Ecto neural progenitor cell (in vitro differentiated cells): ENCODE measurements at places on chromosomes 5 and 9.

GRCh38 chr9:32253731-32254130, 130.7 kb upstream of the ACO1 start:
- DNase-seq: no peak

- no peak for DNase-seq
Measured at GRCh38 chr9:2138646-2139045, 123.5 kb downstream of the SMARCA2 start.

- no peak for DNase-seq
Measured at GRCh38 chr5:14202462-14202861, 59.3 kb downstream of the TRIO start.

GRCh38 chr9:136927343-136928271, 16.9 kb downstream of the FBXW5 start:
- DNase-seq: no peak

DNA sequence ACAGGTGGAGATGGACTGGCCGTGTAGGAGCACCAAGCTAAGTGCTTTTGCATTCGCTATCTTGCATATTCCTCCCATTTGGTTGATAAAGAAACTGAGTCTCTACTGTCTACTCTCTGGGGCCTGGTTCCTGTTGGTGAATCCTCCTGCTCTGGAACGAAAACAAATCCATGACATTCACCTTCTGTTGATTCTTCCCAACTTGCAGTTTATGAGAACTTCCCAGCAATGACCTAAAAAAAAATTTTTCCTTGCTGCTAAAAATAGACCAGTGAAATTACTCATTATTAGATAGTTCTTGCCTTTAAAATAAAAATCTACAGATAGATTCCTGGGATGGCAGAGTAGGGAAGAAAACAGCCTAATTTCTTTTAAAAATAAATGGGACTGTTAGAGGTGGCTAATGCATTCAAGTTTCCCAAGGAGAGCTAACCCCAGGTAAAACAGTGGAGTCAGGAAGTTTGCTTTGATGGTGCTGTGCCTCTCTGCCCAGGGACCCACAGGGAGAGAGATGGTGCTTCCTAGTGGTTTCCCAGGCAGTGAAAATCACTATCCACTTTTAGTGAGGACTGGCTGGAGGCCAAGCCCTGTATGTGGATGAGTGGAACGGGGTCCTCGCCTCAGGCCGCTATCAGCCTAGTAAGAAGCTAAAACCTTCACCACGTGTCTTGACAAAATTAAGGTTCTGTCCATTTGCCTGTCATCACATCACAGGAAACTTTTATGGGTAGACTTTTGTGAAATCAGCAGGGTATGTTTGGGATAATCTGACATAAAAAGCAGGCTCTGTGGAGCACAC, 68.4 kb upstream of the NR3C1 start:
- no peak for DNase-seq

- DNase-seq: no peak
Measured at GRCh38 chr5:88827997-88828396, 55.0 kb downstream of the MEF2C start.

DNA sequence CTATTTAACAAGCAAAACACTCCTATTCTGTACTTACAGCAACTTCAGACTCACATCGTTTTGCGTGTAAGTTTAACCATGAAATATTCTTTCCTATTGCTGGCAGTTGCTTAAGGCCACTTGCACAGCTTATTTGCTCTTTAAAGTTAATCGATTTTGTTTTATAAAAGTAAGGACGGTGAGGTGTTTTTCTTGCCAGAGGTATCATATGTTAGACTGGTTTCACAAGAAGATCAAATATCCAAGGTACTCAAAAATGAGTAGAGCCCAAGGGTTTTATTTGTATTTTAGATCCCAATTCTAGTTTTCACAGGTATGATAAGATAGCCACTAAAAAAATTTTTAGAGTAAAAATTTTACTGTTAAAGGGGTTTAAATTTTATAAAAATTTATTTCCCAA, 16.2 kb downstream of the CLINT1 start:
- DNase-seq: no peak

DNA sequence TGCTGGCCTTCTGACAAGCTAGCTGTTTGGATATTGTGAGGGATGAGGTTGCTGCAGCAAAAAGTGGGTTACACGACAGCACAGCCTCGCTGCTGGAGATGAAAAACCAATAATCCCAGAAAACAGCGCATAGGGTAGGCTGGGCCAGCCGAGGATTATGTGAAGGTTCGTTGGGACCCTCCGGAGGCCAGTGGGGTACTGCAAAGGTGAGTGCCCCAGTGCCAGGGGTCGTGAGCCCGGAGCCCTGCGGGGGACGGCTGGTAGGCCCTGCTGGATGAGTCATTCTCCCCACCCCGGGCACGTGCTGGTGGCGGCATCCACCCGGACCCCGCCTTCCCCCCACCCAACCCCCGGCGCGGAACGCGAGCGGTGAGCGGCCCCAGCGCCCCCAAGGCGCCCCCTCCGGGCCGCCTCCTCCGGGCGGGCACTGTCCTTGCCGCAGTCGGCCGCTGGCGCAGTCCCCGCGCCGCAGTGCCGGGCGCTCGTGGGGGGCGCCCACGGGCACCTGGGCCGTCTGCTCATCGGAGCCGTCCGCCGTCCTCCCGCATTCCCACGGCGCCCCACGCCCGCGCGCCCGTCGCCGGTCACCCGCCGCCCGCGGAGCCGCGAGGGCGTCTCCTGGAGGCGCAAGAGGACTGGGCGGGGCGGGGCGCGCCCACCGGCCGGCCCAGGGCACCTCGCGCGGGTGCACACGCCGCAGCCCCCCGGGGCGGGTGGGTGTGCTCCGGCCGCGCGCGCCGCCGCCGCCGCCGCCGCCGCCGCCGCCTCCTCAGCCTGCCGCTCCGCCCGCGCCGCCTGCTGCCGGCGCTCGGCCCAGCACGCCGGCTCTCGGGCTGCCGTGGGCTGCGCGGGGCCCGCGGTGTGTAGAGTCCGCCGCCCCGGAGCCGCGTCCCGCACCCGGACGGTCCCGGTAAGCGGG, at the start of gene PHF24:
PHF24 (plus strand) TSS at position 794 of the 919 bp plus-strand sequence. CDS start 13,014 bp downstream, outside the sequence.
- peak; percentile 63 for DNase-seq

- DNase-seq: no peak
Measured at GRCh38 chr5:89228355-89228754, 345.4 kb upstream of the MEF2C start.

DNA sequence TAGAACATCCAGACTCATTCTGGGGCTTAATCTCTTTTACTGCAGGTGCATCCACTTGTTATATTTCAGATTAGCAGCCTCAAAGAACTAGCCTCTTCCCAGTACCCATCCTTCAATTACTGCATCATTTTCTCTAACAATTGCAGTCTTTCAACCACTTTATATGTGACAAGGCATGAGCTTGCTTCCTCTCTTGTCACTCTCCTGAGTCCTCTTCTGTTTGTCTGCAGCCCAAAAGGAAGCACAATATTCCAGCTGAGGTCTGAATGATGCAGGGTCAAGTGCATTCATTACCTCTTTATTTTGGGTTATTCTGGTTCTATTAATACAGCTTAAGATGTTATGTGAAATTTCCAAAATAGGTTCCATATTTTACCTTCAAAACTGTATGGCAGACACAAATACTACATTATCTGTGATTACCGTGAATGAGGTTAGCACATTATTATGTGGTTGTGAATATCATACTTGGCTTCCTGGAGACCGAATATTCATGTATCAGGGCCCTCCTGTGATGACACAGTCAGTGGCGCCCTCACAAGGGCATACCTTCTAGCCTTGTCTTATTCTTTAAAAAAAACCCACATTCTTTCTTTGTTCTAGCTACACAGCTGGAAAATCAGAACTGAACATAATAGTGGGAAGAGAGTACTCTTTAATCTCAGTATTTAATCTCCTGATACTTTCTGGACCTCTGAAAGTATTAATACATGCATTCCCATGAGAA, 323.8 kb downstream of the PDE4D start:
- DNase-seq: no peak

DNA sequence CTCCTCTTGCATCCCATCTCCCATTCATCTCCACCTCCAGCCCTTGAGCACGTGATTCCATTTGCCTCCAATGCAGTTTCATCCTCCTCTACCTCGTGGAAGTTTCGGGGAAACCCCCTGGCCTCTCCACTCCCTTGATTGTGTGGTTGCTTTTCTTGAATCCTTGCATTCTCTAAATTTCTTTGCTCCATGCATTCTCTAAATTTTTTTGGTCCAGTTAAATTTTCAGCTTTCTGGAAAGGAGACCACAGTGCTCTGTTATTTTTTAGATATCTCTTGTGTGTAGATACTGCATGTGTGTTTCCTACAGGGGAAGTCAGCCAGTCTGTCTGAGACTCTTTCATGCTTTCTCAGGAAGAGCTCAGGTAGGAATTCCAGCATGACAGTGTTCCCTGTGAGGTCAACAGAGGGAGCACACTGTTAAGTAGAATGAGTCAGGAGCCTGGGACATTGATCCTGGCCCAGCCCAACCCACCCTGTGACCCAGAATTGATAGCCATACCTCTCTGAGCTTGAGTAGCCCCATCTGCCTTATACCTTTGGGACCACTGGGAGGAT, 52.8 kb downstream of the AMBP start:
- no peak for DNase-seq

- DNase-seq: no peak
Measured at GRCh38 chr9:107018861-107019545, 156.0 kb downstream of the ZNF462 start.

- no peak for DNase-seq
Measured at GRCh38 chr5:115686738-115687074, 60.9 kb upstream of the TMED7 start.

- DNase-seq: no peak
Measured at GRCh38 chr5:44933686-44934085, 124.9 kb downstream of the MRPS30 start.

GRCh38 chr5:78137290-78137689, 157.2 kb downstream of the AP3B1 start:
- no peak for DNase-seq

GRCh38 chr9:86035827-86036440, 63.4 kb downstream of the GOLM1 start:
- no peak for DNase-seq

- no peak for DNase-seq
Measured at GRCh38 chr5:141681295-141681694, 735 bp downstream of the ARAP3 start.

- peak; percentile 40 for DNase-seq
Measured at GRCh38 chr5:22372376-22372775, 480.8 kb downstream of the CDH12 start.

- DNase-seq: no peak
Measured at GRCh38 chr5:156031181-156031580, 295.8 kb upstream of the SGCD start.

GRCh38 chr5:33713136-33713765, 178.5 kb downstream of the ADAMTS12 start:
- no peak for DNase-seq

DNA sequence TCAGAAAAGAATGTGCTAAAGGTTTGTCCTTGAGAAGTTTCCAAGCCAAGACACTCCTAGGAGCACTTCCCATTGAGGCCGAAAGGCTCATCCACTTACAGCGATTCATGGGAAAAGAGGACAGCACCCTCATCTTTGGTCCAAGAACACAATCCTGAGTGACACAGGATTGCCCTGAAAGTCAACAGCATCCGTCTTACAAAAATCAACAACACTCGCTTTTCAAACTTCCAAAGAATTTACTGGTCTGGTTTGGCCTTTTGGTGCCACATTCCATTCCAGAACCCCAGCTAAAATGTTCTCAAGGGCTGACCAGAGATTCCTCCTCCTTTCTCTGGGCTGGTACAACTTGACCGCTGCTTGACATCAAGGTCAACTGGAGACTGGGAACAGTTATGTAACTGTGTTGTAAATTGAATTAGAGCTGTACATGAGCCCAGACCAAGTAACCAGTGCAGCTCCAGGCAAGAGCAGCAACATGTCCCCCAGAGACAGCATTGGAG, 415.8 kb upstream of the PIK3R1 start:
- DNase-seq: no peak

- DNase-seq: no peak
Measured at GRCh38 chr5:57720656-57721055, 238.0 kb upstream of the ACTBL2 start.

DNA sequence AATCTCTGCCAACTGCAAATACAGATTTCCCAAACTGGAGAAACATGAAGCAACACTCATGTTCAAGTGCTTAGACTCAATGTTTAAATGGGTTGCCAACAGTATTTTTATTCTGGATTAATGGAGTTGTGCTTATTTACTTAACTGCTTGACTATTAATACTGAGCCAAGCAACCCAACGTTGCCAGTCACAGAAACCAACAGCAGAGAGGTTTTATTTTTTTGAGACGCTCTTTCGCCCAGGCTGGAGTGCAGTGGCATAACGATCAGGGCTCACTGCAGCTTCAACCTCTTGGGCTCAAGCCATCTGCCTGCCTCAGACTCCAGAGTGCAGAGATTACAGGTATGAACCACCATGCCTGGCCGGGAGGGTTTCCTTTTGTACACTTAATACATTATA, 8.5 kb upstream of the TMEM268 start:
- DNase-seq: no peak

DNA sequence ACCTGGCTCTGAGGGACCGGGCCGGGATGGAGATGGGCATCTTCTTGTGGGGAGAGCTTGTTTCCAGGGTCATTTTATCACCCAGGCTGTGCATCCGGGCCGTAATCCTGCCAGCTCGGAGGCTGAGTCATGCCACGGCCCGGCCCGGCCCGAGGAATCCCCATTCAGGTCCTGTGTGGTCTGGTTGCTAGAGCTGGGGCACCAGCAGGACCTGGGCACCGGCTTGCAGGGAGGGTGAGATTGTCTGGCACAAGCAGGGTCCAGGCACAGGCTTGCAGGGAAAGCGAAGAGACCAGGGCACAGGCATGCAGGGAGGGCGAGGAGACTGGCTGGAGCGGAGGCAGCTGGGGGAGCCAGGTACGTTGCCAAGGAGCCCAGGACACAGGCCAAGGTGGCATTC, 106.8 kb downstream of the RXRA start:
- no peak for DNase-seq

GRCh38 chr5:83378624-83379289, 92.8 kb upstream of the VCAN start:
- DNase-seq: no peak

GRCh38 chr5:142540922-142541422, 144.9 kb downstream of the FGF1 start:
- no peak for DNase-seq

GRCh38 chr5:83038924-83039323, 38.3 kb downstream of the TMEM167A start:
- no peak for DNase-seq

- no peak for DNase-seq
Measured at GRCh38 chr9:121556580-121556979, 56.9 kb upstream of the GGTA1 start.

DNA sequence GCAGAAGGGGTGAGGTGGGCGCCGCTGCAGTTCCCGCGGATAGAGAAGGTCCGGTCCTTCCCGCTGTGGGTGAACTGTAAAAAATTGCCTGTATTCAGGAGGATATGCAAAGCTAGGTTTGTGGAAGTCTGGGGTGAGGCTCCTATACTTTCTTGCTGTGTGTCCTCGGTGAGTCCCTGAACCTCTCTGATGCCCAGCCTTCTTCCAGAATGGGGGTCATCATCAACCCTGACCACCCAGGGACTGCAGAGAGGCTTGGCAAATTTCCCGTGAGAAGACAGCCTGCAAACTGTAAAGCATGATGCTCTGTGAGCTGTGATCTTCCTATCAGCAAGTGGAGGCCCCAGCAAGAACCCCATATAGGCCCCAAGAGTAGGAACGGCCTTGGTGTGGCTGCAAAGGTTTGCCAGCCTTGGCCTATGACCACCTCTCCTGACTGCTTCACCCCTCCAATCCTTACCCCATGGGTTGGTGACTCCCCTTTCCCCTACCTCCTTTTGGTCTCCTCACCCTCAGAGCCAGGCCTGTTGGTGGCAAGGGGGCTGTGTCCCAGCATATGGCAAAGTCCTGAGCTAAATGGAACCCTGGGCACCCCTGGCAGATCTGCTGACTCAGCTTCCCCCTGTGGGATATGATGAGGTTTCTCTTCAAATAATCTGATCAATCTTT, 760 bp downstream of the ALDH1B1 start:
- no peak for DNase-seq
